ENCODE measurements at places on chromosomes 1 and 21.
A peak's percentile ranks its signal among the peaks of the same experiment; 100 is the strongest.

DNA sequence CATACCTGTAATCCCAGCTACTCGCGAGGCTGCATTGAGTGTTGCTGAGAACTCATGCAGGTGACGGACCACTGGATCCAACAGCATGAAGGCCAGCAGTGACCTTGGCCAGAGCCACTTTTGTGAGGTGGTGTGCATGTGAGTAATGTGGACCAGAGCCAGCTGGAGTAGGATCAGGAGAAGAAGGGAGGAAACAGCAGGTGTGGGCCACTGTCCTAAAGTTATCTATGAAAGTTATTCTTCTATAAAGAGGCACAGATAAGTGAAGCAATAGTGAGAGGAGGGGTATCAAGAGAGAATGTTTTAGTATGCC is 47.8 kb downstream of the TCP10L start:
- no peak for DNase-seq

- DNase-seq, result peak; percentile 1
These were observed 36.5 kb upstream of the KIF21B start for GRCh38 chr1:201059871-201060555.

DNA sequence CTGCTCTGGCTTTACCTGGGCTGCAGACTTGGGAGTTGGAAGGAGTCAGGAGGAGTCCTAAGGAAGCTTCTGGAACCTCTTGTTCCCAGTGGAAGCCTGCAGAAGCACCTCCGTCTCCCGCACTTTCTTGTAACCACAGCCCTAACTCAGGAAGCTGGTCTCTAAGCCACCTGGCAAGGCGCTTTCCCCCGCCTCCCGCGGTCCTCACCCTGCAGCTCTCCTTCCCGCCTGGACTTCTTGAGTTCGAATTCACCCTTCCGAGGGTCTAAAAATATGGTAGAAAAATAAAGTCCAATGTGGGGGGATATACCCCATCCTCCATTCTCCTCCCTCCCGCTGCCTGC is 15.1 kb downstream of the PAX7 start:
- DNase-seq, result no peak

- no peak for DNase-seq
These were observed 3.5 kb upstream of the RNF220 start for GRCh38 chr1:44401256-44402228.

DNA sequence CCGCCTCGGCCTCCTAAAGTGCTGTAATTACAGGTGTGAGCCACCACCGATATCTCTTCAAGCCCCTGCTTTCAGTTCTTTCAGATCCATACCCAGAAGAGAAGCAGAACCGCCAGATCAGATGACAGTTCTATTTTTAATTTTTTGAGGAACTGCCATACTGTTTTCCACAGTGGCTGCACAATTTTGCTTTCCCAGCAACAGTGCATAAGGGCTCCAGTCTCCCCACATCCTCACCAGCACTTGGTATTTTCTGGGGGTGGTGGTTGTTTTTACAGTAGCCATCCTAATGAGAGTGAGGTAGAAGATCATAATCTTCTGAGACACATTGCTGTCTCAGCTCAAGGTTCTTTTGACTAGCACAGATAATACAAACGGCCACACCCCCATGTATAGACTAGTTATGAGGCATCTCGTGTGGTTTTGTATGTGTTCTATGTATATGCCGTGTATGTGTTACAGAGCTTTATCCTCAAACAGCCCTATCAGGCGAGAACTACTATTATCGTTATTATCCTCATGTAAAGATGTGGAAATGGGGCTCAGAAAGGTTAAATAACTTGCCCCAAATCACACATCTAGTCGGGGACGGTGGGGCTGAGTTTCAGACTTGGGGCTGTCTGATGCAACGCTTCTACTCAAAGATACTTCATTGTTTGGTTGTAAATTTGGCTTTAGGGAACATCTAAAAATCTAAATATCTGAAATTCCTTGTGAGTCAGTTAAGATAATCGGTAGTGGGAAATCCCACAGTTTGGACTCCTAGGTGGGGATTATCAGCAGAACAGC is 12.0 kb downstream of the FHAD1 start:
- no peak for DNase-seq

- no peak for DNase-seq
These were observed 227.6 kb downstream of the LMO4 start for GRCh38 chr1:87556326-87556725.

DNA sequence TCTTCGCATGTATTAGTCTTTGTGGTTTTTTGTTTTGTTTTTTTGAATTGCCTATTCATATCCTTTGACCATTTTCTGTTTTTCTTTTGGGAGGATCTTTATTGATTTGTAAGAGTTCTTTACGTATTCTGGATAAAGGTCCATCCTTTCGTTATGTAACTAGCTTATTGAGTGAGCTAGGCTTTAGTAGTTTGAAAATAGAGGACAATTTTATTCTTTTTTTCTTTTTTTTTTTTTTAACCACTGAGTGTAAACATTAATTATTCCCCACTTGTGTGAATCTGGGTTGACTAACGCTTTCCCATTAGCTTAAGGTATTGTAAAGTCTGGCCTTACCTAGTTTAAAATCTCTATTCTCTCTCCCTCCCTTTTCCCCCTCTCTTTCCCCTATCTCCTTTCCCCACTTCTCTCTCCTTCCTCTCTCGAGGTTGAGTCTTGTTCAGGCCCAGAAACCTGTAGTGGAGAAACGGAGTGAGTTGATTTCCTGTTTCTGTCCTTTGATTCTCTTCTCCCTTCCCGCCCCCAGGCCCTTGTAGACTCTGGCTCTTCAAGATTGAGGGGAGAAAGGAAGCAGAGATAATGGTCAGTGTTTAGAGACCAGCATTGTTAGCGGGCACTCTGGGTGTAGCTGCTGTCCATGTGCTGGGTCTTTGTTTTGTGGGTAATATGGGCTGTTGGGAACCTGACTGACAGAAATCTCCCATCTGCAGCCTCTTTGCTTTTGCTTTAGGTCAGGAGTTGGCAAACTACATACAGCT is 1.5 kb downstream of the MORC3 start:
- peak; percentile 27 for DNase-seq

- no peak for DNase-seq
These were observed 11.1 kb downstream of the CLIC4 start for GRCh38 chr1:24756395-24756794.

GRCh38 chr21:42737951-42738590 is 84.7 kb downstream of the PDE9A start:
- DNase-seq, result peak; percentile 76

DNA sequence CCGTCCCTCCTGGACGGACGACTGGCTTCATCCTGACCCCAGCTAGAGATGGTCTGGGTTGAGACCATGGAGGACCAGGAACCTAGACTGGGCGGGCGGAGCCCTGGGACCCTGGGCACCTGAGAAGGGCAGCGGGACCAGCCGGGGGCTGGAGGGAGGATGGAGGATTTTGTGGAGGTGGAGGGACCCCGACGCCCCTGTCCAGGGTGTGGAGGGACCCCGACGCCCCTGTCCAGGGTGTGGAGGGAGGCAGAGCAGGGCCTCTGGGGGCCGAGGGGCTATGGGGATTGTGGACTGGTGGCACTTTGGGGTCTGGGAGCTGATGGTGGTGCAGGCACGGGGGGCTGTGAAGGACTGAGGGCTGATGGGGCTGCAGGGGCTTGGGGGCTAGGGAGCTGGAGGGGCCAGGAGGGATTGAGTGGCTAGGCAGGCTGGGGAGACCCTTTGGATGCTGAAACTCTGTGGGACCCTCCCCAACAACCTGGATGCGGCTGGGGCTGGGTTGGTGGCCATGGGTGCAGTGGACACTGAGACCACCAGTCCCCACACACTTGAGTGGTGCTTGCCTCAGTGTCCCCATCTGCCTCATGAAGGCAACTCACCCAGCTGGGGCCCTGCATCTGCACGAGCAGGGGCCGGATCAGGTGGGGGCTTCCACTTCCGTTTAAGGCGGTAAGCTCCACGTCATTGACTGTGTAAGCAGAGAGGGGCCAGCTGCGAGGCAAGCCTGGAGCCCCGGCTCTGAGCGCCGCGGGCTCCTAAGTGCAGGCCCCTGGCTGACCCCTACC is 7.4 kb downstream of the GJC2 start:
- no peak for DNase-seq

DNA sequence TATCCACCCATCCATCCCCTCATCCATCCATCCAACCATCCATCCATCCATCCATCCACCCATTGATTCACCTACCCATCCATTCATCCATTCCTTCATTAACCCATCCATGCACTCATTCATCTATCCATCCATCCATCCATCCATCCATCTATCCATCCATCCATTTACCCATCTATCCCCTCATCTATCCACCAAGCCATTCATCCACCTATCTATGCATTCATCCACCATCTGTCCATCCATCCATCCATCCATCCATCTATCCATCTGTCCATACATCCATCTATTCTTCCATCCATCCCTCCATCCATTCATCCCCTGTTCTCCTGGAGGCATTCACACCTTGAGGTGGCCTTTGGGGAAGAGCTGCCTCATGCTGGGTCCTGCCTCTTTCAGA is 107.0 kb downstream of the PRDM16 start:
- DNase-seq, result no peak

DNA sequence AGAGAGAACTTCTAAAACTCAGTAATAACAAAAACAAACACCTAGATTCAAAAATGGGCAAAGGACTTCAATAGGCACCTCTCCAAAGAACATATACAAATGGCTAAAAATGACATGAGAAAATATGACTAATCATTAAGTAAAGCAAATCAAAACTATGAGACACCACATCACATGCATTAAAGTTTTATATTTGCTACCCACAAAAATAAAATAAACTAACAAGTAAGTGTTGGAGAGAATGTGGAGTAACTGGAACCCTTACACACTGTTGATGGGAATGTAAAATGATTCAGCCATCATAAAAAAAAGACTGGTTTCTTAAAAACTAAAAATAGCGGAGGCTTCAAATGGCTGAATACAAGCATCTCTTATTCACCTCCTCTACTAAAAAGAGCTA is 262.1 kb upstream of the PKN2 start:
- DNase-seq, result no peak

DNA sequence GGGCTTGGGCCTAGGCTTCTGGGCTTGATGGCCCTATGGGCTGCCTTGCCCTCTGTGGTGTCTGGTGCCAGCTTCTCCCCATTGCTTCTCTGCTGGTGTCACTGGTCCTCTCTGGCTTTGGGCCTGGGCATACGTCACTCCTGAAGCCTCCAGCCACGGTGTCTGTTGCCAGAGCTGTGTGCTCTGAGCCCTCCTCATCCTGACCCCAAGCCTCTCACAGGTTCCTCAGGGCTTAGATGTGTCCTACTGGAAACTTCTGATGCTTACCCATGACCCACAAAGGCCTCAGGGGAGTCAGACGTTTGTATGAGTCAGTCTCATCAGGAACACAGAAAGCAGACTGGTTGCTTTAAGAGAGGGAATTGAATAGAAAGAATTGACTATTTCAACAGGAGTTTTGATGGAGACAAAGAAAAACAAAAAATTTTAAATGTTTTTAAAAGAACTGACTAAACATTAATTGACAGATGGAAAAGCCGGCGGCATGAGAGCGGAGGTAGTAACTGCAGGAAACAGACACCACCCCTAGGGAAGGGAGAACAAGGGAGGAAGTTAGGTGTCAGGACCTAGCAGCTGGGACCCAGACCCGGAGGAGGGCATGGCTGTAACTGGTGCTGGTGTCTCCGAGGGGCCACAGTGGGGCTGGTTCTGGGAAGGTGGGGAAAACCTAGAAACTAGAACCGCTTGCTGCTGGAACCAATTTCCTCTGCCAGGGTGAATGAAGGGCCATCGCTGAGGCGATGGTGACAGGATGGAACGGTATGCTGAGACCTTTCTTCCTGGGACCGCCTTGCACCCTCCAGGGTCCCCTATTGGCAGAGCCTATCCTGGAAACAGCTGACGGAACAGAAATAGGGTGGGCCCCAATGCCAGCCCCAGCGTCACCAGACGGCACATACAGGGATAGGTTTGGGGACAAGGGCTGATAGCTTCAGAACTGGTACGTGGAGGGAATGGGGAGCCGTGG is 40.0 kb upstream of the CITED4 start:
- DNase-seq, result peak; percentile 71

DNA sequence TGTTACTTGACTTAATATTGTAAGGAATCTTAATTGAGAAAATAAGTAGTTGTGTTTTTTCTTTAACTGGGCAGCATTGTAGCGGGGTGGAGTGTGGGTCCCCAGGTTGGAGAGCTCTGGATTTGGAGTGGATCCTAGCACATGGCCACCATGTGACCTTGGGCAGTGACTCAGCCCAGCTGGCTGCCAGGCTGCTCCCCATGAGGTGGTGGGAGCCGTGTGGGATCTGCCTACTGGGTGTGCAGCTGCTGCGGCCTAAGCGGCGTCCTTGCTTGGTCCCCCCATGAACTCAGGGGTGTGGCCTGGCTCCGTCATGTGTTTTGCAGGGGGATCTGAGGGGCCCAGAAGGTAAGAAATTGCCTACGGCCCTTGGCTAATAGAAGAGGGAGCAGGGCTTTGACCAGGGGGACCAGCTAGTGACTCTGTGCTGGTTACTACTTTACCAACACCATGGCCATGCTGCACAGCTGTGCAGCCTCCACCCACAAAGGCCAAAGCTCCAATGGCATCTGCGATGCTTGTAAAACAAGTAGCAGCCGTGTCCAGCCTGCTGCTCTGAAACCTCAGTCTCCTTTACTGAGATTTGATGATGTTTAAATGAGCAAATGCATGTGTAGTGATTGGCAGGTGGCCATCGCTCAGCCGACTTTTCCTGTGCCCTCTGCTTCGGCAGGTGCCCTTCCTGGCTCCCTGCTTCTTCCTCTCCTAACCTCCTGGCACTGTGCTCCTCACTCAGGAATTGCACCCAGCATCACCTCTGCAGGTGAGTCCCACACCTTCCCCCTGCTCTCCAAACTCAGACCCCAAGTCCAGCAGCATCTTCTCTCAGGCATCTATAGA is 68.3 kb downstream of the ADARB1 start:
- peak; percentile 86 for DNase-seq

GRCh38 chr1:182149411-182149965 is 88.0 kb upstream of the ZNF648 start:
- peak; percentile 69 for DNase-seq

DNA sequence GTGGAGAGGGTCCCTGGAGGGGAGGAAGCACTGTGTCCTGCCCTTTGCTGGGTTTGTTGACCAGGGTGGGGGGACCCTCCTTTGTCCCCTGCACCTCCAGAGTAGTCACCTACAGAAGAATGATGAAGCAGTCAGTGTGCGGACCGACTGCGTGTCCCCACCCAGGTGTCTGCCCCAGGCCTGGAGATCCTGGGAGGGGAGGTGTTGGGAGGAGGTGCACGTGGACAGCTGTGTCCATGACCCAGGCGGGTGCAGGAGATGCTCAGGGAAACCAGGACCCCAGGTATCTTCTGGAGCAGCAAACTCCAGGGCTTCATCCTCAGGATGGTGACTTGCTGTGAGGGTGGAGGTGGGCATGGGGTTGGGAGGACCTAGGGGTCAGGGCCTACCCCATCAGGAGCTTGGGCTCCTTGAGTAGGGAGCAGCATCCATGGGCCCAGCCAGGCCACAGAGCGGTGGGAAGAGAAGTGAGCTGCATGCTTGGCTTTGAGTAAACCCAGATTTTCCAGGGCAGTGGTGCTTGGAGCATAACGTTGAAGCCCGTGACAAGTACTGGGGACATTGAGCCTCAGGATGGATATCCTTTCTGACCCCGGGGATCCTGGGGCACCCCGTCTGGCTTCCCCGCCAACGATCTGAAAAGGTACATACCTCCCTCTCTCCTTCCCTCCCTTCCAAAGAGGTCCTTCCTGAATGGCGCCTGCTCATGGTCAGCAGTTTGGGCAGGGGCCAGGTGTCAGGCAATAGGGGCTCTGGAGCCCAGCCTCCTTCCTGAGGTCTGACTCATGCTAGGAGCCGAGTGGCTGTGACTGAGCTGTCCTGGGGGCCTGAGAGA is 13.7 kb downstream of the ACTRT2 start:
- DNase-seq, result no peak

GRCh38 chr1:235650341-235651169 is 971 bp upstream of the GNG4 start:
- no peak for DNase-seq

GRCh38 chr1:63327417-63328054 is 5.2 kb downstream of the FOXD3 start:
- peak; percentile 57 for DNase-seq

Measured in fibroblast of villous mesenchyme (primary cell).